ENCODE measurements at places on chromosomes 7 and 10. TPM values are rescaled to one million over a fixed set of nuclear protein-coding genes. Genes with fewer than 3 reads are reported as not detected.

- H3K4me1 ChIP-seq: no peaks in the 10 kb centered on the region
- no peak overlapping the region for H3K4me3 ChIP-seq
- no peak overlapping the region for H3K27ac ChIP-seq
- no peaks in the 10 kb centered on the region for H3K36me3 ChIP-seq
- H3K27me3 ChIP-seq: no peaks in the 10 kb centered on the region
These were observed 524.4 kb downstream of the SDK1 start for GRCh38 chr7:3825491-3825890.

- no peak overlapping the region for H3K27ac ChIP-seq
- no peaks in the 10 kb centered on the region for H3K27me3 ChIP-seq
- no peak overlapping the region for H3K4me3 ChIP-seq
- DNase-seq: no peak
- no peaks in the 10 kb centered on the region for H3K4me1 ChIP-seq
- no peaks in the 10 kb centered on the region for H3K36me3 ChIP-seq
These were observed 59.5 kb upstream of the SRPK2 start for GRCh38 chr7:105448181-105448580.

GRCh38 chr10:80260295-80261243, 28.9 kb downstream of the MAT1A start:
- DNase-seq: no peak
- H3K4me3 ChIP-seq: no peak overlapping the region
- H3K27me3 ChIP-seq: no peaks in the 10 kb centered on the region
- H3K4me1 ChIP-seq: no peaks in the 10 kb centered on the region

DNA sequence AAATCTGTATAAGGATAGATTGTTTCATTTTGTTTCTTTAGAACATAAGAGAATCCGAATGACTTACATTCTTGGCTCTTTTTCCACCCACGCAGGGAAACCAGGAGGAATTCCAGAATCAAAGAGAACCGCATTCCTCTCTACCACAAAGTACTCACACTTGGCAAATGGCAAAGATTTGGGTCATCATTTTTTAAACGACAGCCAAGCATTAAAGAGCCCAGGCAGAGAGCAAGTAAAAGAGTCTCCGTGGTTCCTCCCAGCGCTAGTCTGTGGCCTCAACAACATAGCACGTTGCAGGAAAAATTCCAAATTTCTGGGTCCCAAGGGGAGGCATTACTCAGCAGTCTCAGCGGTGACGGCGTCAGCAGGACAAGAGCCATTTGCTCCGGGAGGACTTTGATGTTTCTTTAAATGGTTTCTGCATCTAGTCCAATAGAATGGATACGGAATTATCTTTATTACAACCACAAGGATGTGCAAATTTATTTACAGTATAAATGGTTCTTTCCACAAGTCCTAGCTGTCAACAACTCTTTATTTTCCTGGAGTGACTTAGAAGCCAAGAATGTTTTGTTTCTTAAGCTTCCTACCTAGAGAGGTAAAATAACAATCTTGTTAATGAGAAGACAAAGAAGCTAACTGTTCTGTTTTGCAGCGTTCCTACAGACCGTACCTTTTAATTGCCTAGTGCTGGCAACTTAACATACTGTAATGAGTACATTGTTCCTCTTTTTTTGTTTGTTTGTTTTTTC, 232.5 kb downstream of the SKIDA1 start:
- peaks cover 17% of the 10 kb centered on the region for H3K4me1 ChIP-seq
- H3K27me3 ChIP-seq: no peaks in the 10 kb centered on the region
- peak; percentile 86 for DNase-seq
- peak overlapping the region; percentile 45 for H3K4me3 ChIP-seq
- H3K27ac ChIP-seq: peak overlapping the region; percentile 36

GRCh38 chr7:82805527-82805960, 357.1 kb downstream of the PCLO start:
- no peaks in the 10 kb centered on the region for H3K27me3 ChIP-seq
- no peak for DNase-seq
- H3K4me1 ChIP-seq: no peaks in the 10 kb centered on the region
- no peaks in the 10 kb centered on the region for H3K36me3 ChIP-seq

- peaks cover 11% of the 10 kb centered on the region for H3K4me1 ChIP-seq
- H3K27ac ChIP-seq: no peak overlapping the region
- H3K4me3 ChIP-seq: no peak overlapping the region
- H3K36me3 ChIP-seq: no peaks in the 10 kb centered on the region
These were observed 156.3 kb downstream of the CAMK1D start for GRCh38 chr10:12505683-12506082.

The FFAR4 gene
- total RNA-seq: not detected

The GATA3 gene
- 2.6 TPM for total RNA-seq

Measured in heart right ventricle (tissue), 16 donors.